Stimulated activated CD8-positive, alpha-beta memory T cell treated with anti-CD3 and anti-CD28 coated beads, Interleukin-15, amount 100 ng/mL, for 1 hour (primary cell): ENCODE measurements at places on chromosomes 16 and 17.

DNA sequence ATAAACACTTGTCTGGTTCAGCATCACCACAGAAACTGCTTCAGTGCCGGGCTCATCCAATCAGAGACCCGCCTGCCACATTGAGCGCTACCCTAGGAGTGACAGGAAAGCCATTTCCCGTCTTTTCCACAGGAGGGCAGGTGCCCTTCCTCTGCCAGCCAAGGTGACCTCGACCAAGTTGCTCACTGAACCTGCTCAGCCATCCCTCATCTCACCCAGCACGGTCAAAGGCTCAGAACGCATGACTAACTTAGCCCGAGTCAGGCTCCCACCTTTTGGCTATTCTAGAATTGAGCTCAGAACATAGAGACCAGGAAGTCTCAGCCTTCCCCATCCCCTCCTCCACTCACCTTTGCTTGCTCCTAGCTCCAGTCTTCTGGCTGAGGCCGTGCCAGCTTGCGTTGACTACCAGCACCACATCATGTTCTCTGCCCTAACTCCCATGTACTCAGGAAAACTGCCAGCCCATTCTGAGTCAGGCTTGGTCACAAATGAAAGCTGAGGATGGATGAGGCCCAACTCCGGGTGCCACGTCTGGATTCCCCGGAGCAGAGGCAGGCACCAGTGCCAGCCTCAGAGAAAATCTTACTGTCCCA, 15.6 kb downstream of the MRPS23 start:
- DNase-seq: no peak

DNA sequence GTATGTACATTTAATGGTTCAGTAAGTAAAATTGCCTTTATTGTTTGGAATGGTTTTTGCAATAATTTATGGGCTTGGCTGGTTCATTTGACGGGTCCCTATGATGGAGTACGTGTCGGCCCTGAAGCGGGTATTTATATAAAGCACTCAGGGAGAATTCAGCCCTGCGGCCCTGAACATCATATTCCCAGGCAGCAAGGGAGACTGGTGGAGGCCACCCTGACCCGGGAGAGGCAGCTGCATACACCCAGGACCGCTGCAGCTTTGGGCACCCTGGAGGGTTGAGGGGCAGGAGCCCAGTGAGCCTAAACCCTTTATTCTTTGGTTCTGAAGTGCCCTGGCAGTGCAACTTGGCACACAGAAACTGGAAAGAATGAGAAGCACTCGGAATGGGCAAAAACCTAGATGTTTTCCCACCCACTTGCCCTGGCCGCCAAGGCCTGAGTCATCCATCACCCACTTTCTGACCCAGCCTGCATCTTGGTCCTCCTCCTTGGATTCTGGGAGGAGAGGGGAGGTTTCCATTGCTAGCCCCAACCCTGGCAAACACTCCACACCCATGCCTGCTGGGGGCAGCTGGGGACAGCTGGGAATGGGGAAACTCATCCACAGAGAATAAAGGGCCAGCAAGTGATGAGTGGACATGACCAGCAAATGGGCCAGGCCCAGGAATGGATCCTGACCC, 162.2 kb upstream of the TNRC6C start:
- no peak for DNase-seq

DNA sequence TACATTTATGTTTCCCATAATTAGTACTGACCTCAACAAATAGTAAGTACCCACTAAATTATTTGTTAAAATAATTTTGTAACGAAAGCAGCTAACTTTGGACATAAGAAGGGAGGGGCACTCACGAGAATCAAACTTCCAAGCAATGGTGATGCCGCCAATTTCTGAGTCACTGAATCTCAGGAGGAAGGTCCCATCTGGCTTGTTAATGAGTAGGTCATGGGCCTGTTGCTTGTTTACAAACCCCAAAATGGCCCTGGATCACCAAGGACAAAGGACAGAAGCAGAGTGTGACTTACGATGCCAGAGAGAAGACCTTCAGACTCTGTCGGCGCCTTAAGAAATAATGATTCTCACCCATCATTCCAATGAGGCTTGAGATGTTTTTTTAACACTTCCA, 15.8 kb upstream of the GHDC start:
- no peak for DNase-seq

GRCh38 chr17:27322690-27323508, 29.0 kb downstream of the WSB1 start:
- no peak for DNase-seq

- DNase-seq: no peak
Observed at GRCh38 chr17:75637143-75637538, 3.9 kb downstream of the SMIM5 start.

DNA sequence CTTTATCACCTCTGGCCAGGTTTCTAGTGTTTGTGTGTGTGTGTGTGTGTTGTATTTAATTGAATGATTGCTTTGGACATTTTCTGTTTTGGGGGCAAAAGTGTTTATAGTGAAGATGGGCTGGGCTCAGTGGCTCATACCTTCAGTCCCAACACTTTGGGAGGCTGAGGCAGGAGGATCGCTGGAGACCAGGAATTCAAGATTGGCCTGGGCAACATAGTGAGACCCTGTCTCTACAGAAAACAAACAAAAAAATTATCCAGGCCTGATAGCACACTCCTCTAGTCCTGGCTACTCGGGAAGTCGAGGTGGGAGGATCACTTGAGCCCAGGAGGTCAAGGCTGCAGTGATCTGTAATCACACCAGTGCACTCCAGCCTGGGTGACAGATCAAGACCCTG, 37.5 kb downstream of the RPA1 start:
- no peak for DNase-seq

- DNase-seq: no peak
Observed at GRCh38 chr16:67210069-67210937, 11.4 kb downstream of the ELMO3 start.

DNA sequence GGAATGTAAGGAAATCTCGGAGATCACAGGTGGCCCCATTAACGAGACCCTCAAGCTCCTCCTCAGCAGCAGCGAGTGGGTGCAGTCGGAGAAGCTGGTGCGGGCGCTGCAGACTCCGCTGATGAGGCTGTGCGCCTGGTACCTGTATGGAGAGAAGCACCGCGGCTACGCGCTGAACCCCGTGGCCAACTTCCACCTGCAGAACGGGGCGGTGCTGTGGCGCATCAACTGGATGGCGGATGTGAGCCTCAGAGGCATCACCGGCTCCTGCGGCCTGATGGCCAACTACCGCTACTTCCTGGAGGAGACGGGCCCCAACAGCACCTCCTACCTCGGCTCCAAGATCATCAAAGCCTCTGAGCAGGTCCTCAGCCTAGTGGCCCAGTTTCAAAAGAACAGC, 16.2 kb downstream of the MLYCD start:
- DNase-seq: no peak

- DNase-seq: no peak
Observed at GRCh38 chr16:28085389-28086171, 22.1 kb upstream of the GSG1L start.

GRCh38 chr16:47258874-47259461, 115.2 kb upstream of the NETO2 start:
- DNase-seq: no peak

GRCh38 chr16:85798283-85798776, 1.0 kb downstream of the EMC8 start:
- no peak for DNase-seq

DNA sequence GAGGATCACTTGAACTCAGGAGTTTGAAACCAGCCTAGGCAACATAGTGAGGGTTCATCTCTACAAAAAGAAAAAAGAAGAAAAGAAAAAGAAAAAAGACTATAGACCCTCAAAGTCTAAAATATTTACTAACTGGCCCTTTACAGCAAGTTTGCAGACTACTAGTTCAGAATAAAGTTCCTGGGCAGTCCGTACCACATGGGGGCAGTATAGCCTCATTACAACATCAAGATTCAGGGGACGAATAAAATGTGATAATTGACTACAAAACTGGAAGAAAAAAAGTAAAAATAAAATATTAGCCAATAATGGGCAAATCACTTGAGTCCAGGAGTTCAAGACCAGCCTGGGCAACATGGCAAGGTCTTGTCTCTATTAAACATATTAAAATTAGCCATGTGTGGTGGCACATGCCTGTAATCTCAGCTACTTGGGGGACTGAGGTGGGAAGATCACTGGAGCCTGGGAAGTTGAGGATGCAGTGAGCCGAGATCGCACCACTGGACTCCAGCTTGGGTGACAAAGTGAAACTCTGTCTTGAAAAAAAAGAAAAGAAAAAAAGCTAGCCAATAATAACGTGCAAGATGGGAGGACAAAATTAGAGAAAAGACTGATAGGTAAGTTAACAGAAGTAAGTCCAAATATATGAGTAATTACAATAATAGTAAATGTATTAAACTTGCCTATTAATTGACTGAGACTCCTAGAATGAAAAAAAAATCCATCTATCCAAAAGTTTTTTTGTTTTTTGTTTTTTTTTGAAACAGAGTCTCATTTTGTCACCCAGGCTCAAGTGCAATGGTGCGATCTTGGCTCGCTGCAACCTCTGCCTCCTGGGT, 129.4 kb upstream of the SEC14L1 start:
- peak; percentile 25 for DNase-seq

DNA sequence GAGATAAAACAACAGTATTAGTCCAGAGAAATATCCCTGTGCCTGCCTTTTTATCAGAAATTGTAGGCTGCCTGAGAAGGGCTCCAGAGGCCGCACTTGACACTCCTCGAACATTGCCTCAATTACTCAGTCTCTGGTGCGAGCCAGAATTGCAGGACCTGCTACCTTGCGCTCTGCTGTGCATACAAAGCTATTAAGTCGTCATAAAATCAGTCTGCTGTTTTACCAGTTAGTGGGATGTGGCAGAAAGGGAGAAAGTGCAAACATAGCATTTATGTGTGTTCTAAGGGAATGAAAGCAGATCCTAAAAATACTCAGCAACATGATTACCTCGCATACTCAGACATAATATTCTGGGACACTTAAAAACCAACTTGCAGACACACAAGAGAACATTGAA, 70.6 kb downstream of the TMC6 start:
- DNase-seq: no peak

DNA sequence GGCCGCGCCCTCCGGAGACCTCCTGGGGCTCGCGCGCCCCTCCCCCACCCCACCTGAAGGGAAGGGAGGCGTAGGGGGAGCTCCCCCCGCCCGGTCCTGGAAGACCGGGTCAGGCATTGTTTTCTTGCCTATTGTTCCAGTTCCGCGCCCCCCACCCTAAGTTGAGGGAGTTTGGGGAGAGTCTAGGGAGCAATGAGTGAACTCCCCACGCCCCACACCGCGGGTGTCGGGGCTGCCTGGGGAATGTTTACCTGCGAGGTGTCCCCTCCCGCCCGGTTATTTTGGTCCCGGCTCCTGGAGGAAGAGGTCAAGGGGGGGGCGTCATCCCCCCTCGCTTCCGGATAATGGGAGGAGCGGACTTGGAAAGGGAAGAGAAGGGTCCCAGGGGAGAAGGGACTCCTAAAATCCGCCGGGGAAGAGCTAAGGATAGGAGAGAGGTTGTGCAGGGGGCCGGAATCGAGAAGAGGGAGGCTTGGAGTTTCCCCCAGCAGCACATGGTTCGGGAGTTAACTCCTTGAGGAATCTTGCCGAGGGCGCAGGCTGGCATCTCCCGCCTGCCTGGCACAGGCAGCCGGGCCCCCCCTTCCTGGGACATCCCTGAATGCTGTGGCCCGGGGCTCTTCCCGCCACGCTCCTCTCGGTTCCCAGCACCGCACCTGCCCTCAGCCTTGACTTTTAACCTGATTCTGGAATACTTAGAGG, 881 bp downstream of the MLLT6 start:
- DNase-seq: no peak

GRCh38 chr16:82252582-82252981, 82.6 kb upstream of the MPHOSPH6 start:
- no peak for DNase-seq

GRCh38 chr16:58234831-58235595, 37.1 kb upstream of the CSNK2A2 start:
- DNase-seq: no peak

GRCh38 chr16:67238806-67239470, 8.3 kb downstream of the FHOD1 start:
- no peak for DNase-seq

GRCh38 chr17:74875155-74875976, 2.6 kb upstream of the FDXR start:
- DNase-seq: no peak

DNA sequence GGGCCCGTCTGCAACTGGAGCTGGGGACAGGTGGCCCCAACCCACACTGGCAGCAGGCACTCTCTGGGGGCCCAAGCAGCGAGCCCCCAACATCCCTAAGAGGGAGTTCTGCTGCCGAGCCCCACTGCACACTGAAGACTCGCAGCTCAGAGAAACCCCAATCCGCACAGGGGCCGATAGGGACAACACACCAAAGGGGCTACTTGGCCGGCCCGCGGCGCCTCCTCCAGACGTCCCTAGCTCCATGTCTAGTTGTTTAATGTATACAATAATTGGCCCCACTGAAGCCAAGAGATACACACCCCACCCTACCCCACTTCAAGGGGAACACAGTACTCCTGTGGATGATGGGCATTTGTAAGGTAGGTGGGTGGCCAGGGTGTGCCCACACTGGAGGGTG, 62.7 kb downstream of the ZNF423 start:
- no peak for DNase-seq

DNA sequence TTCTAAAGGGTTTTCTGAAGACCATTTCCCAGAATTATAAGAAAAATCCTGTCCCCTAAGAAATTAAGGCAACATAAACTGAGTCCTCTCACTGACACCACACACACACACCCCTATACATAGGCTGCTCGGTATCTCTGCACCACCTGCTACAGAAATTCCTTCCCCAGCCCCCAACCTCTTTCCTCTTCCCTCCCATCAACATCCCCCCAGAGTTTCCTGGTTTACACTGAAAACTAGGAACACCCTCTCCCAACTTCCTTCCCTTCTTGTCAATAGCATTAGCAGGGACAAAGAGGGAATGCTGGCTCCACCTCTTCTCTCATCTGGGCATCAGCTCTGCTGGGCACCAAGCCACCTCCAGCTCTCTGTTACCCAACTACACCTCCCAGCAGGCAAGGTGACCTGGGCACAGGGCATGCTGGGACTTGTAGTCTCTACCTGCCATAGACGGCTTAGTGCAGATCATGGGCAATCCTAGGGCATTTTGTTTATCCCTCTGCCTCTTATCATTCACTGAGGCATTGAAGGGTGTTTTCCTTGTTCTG, 15.7 kb downstream of the CAVIN1 start:
- peak; percentile 30 for DNase-seq

GRCh38 chr17:10120749-10121148, 77.7 kb downstream of the GAS7 start:
- no peak for DNase-seq

DNA sequence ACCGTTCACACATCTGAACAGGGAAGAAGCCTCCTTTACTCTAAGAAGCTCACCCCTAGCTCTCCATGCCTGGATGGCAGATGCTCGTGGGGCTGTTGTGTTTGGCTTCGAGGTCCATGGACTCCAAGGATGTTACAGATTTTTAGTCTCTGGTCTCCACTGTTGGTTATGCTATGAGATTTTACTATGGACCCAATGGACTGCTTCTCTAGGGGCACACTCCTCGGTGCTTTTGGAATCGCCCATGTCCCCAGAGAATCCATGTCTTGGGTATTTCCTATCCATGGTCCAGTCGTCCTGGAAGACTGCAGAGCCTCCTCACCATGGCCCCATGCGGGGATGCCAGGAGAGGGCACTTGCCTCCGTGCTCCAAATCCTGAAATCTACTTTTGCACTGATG, 83.4 kb downstream of the KCNJ12 start:
- no peak for DNase-seq

GRCh38 chr16:11356573-11357331, 11.5 kb downstream of the RMI2 start:
- DNase-seq: peak; percentile 27

GRCh38 chr16:7303660-7304200, 28.9 kb upstream of the RBFOX1 start:
- no peak for DNase-seq
